ENCODE measurements at places on chromosomes 11 and 22. TPM values are rescaled to one million over a fixed set of nuclear protein-coding genes. Genes with fewer than 3 reads are reported as not detected.

- no peak overlapping the region for H3K27ac ChIP-seq
- H3K27me3 ChIP-seq, result no peaks in the 10 kb centered on the region
- H3K36me3 ChIP-seq, result no peaks in the 10 kb centered on the region
- DNase-seq, result no peak
These were observed 53.8 kb downstream of the COPB1 start for GRCh38 chr11:14445542-14446530.

Gene DDIAS
- 1.5 TPM for total RNA-seq

DNA sequence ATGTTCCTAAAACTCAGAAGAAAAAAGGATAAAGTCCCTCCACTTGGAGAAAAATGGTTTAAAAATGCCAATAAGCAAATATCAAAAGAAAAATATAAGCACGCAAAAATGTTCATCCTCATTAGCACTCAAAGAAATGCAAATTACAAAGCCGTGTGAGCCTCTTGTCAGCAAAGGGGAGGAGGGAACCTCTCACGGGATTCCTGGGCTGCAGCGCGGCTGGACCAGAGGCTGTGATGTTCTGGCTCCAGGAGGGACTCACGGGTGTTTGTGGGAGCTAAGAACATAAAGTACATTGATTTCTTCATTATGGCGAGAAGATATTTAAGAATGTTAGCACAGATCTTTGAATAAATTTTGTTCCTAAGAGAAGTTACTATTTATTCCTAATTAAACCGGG, 1451.2 kb downstream of the BRD1 start:
- no peaks in the 10 kb centered on the region for H3K27me3 ChIP-seq
- no peaks in the 10 kb centered on the region for H3K36me3 ChIP-seq
- no peak for DNase-seq
- no peak overlapping the region for H3K4me3 ChIP-seq
- H3K27ac ChIP-seq, result no peak overlapping the region

DNA sequence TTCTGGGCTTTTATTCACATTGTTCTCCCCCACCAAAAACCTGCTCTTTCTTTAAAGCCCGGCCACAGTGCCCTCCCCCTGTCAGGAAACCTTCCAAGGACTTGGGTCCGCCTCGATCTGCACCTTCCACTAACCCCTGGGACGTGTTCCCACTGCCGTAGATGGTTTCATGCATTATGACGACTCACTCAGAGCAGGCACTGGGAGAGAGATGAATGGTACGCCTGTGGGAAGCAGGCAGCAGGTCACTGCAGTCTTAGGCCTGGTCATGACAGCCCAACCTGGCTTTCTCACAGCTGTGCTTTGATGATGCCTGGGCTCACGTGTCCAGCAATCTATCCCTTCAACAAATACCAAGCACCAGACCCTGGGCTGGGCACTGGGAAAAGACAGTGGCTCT, 115.7 kb downstream of the WNT7B start:
- H3K4me1 ChIP-seq, result peaks cover 22% of the 10 kb centered on the region
- no peak overlapping the region for H3K4me3 ChIP-seq
- H3K27ac ChIP-seq, result no peak overlapping the region
- no peaks in the 10 kb centered on the region for H3K27me3 ChIP-seq

- H3K27me3 ChIP-seq, result no peaks in the 10 kb centered on the region
- peaks cover 8% of the 10 kb centered on the region for H3K4me1 ChIP-seq
- peaks cover 5% of the 10 kb centered on the region for H3K36me3 ChIP-seq
- no peak for DNase-seq
- no peak overlapping the region for H3K27ac ChIP-seq
These were observed 15.4 kb downstream of the PRR14L start for GRCh38 chr22:31734512-31734911.

Gene ANO9
- total RNA-seq, result 12.0 TPM

Gene FAM83F
- 12.8 TPM for total RNA-seq

DNA sequence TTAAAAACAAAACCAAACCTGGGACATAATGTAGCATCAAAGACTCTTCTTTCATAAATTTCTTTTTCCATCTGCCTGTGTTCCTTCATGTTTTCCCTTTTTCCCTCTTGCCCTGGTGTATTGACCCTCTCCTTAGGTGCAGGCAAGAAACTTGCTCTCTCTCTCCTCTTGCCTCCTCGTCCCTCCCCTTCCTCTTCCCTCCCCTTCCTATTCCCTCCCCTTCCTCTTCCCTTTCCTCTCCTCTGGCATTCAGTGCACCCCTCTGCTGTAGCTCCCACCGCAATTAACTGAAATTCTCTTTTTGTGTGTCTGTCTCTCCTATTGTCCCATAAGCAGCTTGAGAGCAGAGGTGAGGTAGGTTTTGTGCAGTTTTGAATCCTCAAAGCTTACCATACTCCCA, 49.9 kb downstream of the CSF2RB start:
- H3K27me3 ChIP-seq, result no peaks in the 10 kb centered on the region
- H3K4me1 ChIP-seq, result no peaks in the 10 kb centered on the region
- no peaks in the 10 kb centered on the region for H3K36me3 ChIP-seq
- no peak overlapping the region for H3K27ac ChIP-seq
- DNase-seq, result no peak

- H3K4me3 ChIP-seq, result no peak overlapping the region
- DNase-seq, result no peak
- no peak overlapping the region for H3K27ac ChIP-seq
- no peaks in the 10 kb centered on the region for H3K36me3 ChIP-seq
These were observed 10.4 kb upstream of the GRAMD4 start for GRCh38 chr22:46609724-46610201.

Gene VPREB1
- not detected for total RNA-seq

DNA sequence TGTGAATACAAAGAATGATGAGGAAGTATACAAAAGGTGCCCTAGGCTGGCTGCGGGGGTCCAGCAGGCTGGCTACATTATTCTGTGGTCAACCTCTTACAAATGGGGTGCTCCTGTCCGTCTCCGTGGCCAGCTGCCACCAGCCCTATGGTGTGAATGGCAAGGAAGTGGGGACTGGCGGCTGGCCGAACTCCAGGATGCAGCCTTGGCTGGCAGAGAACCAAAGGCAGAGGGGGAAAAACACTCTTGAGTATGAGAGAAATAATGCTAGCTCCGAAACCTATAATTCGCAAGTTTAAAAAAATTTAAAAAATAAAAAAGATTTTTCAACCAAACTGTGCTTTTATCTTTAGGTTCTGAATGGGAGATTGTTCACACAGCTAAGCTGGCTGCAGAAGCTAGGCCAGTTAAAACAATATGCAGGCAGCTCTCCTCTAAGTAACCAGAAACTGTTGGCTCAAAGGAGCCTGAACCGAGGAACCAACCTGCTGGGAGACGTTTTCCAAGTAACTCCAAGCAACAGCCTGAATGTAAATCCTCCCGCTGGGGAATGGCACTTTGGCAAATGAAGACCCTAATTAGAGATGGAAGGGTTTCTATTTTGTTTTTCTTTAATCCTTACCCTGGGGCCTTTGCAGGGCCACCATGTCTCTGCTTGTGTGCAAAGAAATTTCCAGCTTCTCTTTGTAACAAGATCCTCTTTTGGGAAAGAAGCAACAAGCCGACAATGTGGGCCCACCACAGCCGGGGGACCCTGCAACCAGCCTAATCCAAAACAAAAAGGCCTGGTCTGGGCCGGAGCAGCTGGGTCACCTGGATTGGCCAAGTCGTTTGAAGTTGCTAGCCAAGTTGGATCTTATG, 50.2 kb downstream of the C22orf31 start:
- no peak for DNase-seq
- no peaks in the 10 kb centered on the region for H3K27me3 ChIP-seq
- H3K4me3 ChIP-seq, result no peak overlapping the region
- H3K36me3 ChIP-seq, result no peaks in the 10 kb centered on the region

DNA sequence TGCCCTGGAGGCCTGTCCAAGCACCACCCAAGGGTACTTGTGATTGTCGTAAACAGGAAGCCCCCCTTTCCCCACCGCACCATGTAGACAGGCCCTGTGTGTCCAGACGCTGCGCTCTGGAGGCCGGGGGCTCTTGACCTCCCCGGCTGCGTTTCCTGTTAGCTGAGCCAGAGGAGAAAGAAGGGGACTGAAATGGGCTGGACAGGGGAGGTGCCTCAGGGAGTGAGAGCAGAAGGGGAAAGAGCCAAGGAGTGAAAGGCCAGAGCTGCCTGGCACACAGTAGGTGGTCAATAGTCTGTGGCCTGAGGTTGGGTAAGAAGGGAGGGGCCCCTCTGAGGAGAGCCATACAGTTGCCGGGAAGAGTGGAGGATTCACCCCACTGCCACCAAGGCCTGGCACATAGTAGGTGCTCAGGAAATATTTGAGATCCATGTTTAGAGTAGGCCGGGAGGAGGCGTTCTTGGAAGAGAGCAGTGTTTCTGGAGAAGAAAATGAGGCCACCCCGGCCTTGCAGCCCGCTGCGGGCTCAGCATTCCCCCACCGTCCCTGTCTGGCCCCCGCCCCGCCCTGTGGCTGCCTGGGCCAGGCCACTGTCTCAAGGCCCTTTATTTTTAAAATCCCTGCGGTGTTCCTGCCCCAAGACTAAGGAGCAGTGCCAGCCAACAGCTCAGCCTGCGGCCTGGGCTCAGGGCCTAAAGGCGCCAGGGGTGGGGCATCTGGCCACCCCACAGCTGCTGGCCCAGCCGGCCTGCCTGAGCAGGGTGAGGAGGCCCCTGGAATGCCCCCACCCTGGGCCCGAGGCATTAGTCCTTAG, 13.6 kb upstream of the CDC42EP1 start:
- no peak overlapping the region for H3K4me3 ChIP-seq
- peaks cover 85% of the 10 kb centered on the region for H3K4me1 ChIP-seq
- no peaks in the 10 kb centered on the region for H3K27me3 ChIP-seq
- DNase-seq, result no peak
- no peaks in the 10 kb centered on the region for H3K36me3 ChIP-seq

DNA sequence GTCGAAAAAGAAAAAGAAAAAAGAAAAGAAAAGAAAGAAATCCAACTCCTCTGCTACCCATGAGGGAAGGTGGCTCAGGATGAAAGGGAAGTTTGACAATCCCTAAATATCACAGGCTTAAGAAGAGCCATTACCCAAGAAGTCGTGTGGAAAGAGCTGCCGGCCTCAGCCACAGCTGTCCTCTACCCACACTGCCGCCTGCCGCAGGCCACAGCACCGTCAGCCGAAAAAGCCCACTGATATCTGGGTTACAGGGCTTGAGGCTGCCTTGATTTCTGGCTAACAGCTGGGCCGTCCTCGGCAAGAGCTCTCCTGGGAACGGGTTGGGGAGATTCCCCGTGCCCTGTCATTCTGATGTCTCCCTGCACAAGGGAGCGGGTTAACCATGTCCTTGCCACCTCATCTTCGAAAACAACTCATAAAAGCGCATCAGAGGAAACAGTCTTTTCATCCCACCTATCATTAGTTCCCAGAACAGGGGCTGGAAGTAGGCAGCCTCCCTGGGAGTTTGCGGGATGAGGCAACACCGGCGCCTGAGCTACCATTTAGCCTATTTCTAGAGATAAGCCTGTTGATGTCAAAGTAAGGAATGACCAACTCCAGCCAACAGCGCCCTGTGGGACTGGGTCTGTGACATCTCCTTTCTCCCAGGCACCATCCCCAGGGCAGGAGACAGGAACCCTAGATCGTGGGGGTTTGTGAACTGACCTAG, 21.8 kb upstream of the SNX32 start:
- H3K36me3 ChIP-seq, result no peaks in the 10 kb centered on the region
- H3K27me3 ChIP-seq, result no peaks in the 10 kb centered on the region
- H3K4me1 ChIP-seq, result peaks cover 21% of the 10 kb centered on the region
- H3K27ac ChIP-seq, result no peak overlapping the region
- no peak overlapping the region for H3K4me3 ChIP-seq

- no peak overlapping the region for H3K4me3 ChIP-seq
- no peak overlapping the region for H3K27ac ChIP-seq
- H3K4me1 ChIP-seq, result no peaks in the 10 kb centered on the region
These were observed 168.8 kb downstream of the RCN1 start for GRCh38 chr11:32259641-32260081.

DNA sequence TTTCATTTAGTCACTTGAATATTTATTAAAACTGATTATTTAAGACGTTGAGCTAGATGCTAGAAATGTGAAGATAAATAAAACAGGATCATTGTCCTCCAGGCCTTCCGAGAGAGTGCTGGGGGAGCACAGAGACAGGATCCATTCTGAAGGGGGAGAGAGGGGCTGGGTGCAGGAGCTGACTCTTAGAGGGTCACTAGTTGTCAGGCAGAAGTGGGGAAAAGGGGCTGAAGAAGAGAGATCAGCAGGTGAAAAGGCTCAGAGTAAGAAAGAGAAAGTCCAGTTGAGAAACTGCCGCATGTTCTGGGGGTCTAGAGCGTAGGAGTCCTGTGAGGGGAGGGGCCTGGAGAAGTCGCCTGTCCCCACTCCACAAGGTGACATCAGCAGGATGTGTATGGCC, 206.2 kb upstream of the SNX19 start:
- peak; percentile 20 for DNase-seq
- H3K4me3 ChIP-seq, result no peak overlapping the region
- H3K36me3 ChIP-seq, result no peaks in the 10 kb centered on the region
- no peak overlapping the region for H3K27ac ChIP-seq

Gene KCNQ1OT1
- total RNA-seq, result 3.4 TPM

All from vagina (tissue), 2 donors.